Activated naive CD4-positive, alpha-beta T cell treated with anti-CD3 and anti-CD28 coated beads for 36 hours (primary cell): ENCODE measurements at places on chromosomes 16 and 17.

- DNase-seq = peak; percentile 50
Measured at GRCh38 chr17:38883592-38884526, 14.0 kb downstream of the LASP1 start.

DNA sequence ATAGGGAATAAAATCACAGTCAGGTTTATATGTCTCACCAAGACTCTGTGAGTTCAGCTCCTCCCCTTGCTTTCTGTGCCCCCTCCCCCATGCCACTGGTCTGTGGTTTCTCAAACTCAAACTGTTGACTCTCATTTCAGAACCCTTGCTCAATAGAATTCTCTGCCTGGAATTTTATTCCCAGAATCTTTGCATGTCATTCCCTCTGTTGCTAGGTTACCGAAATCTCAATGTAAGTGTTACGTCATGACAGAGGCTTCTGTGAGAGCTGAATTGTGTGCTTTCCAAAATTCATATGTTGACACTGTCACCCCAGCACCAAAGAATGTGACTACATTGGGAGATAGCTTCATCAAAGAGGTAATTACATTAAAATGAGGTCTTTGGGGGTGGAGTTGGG, 1938.8 kb downstream of the TP53TG3F start:
- DNase-seq = no peak

GRCh38 chr17:2940352-2940751, 123.1 kb downstream of the OR1D5 start:
- DNase-seq = no peak

GRCh38 chr17:70353408-70354092, 184.2 kb downstream of the KCNJ2 start:
- DNase-seq = no peak

- peak; percentile 100 for DNase-seq
Measured at GRCh38 chr17:14300575-14301278, at the start of gene HS3ST3B1. HS3ST3B1 (plus strand) TSS chr17:14301081; CDS start chr17:14301519, 438 bp downstream.

DNA sequence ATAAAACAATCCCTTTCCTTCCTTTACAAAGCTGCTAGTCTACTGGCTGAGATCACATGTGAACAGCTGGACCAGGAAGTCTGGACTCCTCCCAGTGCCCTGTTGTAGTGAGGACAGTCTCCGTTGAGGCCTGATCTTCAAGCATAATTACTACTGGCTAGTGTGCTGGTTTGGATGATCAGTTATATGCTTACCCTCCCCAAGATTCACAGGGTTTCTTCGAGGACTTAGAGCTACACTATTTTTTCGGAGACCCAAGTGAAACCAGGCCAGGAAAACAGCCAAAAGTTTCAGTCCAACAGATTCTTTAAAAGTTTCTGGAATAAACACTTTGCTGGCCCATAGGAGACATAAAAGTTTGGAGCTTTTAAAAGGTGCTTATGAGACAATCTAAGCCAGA, 194.9 kb upstream of the CDH11 start:
- DNase-seq = no peak

- DNase-seq = peak; percentile 56
Measured at GRCh38 chr17:17783825-17784656, 52.7 kb downstream of the SREBF1 start.

DNA sequence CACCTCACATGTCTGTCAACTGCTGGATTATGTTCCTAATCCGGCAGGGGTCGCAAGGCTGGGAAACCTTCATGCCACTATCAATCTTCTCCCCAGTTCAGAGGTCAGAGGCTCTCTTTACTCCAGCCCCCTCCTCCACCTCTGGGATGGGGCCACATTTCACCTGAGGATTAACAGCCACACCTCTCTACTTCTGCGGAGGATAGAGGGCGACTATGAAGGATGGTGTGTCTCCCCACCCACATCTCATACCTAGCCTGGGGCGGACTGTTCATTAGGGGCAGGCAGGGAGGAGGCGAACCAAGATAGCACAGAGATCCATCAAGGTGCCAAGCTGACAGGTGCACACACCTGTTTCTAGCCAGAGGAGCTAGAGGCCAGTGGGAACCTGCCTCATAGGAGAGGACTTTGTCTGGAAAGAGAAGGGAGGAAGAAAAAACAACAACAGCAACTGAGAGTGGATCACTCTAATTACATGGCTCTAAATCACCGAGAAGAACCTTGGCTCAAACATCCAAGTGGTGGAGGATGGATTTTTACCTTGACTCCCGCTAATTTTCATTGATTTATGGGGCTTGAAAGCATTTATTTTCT, 41.9 kb upstream of the SKAP1 start:
- DNase-seq = no peak

GRCh38 chr16:5415123-5415522, 317.5 kb upstream of the EEF2KMT start:
- DNase-seq = no peak

GRCh38 chr17:77322514-77323412, 182.0 kb downstream of the SEC14L1 start:
- DNase-seq = no peak

DNA sequence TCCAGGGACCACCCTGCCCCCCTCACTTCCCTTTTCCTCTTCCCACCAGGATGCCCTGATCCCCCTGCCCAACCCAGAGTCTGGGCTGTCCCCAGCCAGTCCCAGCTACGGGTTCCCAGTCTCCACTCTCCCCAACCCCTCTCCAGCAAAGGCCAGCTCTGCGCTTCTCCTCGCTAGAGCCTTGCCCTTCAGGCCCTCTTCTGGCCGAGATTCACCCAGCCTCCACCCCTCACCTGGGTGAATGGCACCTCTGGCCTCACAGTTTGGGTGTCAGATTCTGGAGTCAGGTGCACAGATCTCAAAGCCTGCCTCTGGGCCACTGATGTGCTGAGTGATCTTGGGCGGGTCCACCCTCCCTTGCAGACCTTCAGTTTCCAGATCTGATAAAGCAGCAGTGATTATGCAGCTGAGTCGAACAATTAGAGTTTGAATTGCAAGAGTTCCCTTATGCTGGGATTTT, 185.6 kb upstream of the TNRC6C start:
- no peak for DNase-seq

DNA sequence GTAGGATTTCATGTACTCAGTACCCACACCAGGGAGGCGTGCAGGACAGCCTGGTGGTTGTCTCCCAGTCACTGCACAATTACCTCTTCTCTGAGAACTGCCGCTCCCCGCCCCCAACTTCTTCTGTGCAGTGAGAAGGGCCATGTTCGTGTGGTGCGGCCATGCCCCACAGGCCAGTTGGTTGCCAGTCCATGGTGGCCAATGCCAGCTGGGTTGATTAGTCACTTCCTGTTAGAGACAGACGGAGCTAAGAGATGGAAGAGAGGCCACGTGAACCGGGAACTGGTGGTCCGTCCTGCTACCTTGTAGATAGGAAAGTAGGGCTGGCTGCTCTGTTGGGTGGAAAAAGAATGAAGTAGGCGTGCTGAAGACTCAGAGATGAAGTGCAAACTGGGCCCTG, 206.5 kb downstream of the ABCC12 start:
- DNase-seq = no peak

GRCh38 chr17:76307299-76307965, 644 bp downstream of the QRICH2 start:
- no peak for DNase-seq
